ENCODE measurements at places on chromosomes 11 and 22.

DNA sequence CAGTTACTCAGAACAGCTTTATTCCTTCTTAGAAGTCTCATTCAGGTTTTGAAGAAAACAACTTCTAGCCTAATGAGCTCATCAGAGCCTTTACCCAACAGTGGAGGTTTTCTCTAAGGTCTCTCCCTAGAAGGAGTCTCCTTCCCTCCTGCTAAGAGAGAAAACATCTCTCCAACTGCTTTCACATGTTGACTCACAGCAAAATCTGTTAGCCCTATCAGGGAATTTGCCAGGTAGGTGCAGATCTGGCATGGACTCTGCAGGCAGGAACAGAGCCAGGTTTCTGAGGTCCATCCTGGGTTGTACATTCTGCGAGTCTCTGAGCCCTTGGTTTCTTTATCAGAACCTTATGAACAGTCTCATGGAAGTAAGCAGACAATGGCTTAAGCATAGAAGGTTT lies 214.4 kb downstream of the HIPK3 start:
- no peak for DNase-seq

- no peak for DNase-seq
These were observed 321.0 kb downstream of the NTM start for GRCh38 chr11:131691181-131692041.

GRCh38 chr11:774873-775592 lies 2.3 kb downstream of the GATD1 start:
- no peak for DNase-seq

DNA sequence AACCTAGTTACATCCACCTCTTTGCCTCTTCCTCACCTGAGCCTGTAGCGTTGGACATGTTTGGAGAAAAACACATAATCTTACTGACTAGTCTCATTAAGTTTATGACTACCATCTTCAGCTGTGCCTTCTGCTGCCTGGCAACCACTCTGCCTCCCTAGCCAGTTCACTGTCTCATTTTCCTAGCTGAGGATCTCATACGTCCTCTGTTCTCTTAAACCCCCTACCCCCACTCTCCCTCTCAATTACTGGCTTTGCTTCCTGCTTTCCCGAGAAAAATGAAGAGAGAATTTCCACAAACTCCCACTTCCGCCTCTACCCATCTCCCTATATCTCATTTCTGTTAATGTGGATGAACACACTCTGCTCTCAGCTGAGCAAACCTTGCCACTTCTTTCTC lies 239.3 kb upstream of the POU2AF2 start:
- no peak for DNase-seq

DNA sequence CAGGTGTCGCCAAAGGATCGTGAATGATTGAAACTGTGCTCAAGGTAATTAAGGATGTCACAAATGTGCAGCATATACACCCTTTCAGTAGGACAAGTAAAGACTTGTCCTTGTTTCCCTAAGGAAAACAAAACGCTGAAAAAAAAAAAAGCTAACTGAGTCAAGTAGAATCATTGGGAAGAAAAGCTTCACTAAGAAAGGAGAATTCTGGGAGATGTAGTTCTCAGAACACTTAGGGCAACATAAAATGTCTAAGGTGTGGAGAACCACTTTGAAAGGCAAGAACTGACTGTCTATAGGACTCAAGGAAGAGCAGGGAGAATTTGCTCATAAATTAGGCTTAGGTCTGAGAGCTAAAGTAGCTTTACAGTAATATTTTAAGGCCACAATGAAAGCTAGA lies 2.9 kb upstream of the OR5T1 start:
- no peak for DNase-seq

GRCh38 chr22:20245577-20246367 lies 22.3 kb downstream of the RTN4R start:
- DNase-seq, result no peak

DNA sequence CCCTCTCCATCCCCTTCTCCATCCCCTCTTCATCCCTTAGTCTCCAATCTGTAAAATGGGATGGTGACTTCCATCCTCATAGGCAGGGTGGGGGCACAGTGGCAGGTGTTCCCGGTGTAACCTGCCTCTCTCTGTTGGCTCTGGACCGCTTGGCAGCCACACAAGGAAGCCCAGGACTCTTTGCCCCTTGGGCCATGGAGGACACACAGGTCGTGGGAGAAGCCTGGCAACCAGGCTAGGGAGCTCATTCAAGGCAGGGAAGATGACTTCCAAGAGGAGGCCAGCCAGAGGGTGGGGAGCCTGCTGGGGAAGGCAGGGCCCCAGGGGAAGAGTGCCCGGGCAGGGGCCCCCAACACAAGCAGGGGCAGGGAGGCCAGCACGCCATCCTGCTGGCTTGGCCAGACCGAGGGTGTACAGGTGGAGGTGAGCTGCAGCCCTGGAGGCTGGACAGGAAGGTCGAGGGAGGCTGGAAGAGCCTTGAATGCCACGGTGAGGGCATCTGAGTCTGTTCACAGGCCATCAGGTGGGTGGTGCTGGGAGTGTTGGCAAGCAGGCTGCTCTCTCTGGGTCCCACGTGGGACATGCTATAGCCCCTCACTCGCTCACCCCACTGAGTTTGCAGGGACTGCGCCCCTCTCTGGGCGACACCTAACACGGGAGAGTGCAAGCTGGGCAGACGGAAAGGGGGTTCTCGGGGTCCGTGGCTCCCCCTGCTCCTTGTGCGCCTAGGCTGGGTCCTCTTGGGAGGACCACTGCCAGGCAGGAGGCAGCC lies 15.5 kb upstream of the CTSD start:
- no peak for DNase-seq

DNA sequence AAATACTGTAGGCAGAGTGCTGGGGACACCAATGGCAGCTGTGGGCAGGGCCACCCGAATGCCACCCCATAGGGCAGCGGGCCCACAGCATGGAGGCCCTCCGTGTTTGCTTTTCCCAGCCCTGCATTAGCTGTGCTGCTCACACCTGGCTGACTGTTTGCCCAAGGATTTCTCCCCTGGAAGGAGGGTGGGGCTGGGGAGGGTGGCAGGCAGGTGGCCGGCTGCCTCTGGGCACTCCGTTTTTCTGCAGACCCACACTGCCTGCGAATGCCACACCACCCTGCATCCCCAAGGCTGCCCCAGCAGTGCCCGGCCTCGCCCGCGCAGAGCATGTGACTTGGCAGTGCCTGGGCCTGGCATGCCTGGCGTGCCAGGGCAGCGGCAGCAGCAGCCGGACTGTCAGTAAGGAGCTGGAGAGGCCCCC lies 19.6 kb downstream of the DAGLA start:
- DNase-seq, result no peak

DNA sequence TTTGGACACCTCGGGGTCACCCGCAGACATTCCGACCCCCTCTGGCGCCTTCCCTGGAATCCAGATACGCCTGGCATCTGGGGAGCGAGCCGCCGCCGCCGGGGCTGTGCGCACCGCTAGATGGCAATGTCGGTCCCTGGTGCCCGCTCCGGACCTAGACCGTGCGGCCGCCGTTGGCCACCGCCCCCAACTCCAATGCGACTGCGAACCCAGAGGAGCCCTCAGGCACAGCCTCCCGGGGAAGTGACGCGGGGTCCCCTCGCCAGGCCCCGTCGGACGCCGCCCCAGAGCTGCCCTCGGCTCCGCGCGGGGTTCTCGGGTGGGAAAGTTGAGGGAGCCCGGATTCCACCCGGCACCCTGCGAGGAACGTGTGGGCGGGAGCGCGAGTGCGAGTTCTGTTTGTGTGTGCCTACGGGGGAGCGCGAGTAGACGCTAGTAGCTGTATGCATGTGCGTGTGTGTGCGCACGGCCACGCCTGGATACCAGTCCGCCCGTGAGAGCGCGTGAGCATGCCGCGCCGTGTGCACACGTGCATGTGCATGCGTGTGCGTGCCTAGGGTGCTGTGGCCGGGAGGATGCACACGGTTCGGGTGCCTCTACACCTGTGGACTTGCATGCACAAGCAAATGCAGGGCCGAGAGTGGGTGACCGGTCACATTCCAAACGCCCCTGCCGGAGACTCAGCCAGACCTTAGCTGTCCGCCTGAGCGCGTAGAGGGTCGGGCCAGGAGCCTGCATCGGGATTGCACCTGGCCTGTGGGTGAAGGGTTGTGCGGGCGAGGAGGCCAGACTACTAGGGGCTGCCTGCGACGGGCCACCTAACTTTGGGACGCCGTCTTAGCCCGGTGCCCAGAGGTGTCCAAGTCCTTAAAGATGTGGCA lies 1.9 kb downstream of the CHRM4 start:
- no peak for DNase-seq

DNA sequence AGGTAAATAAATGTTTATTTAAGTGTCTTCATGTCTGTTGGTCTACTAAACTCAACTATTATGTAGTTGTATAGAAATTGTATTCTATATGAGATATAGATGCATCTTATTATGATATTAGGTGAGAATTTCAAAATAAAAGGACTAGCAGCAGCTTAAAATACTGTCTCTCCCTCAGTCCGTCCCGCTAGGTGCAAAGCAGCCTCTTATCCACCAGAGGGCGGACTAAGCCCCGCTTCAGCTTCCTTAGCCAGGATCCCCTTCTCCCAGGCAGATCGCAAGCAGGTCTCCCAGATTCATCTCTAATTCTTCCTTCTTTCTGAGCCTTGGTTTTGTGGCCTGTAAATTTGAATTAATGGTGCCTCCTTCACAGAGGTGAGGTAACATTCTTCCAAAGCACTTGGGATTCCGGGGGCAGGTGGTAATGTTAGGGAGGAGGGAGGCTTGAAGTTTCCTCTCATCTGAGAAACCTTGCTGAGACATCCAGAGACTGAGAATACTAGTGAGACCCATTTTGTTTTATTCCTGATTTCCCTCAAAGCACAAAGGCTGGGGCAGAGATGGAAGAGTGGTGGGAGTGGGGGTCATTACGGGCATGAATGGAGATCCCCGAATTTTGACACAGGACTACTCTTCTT lies 13.5 kb upstream of the INSC start:
- DNase-seq, result peak; percentile 9

DNA sequence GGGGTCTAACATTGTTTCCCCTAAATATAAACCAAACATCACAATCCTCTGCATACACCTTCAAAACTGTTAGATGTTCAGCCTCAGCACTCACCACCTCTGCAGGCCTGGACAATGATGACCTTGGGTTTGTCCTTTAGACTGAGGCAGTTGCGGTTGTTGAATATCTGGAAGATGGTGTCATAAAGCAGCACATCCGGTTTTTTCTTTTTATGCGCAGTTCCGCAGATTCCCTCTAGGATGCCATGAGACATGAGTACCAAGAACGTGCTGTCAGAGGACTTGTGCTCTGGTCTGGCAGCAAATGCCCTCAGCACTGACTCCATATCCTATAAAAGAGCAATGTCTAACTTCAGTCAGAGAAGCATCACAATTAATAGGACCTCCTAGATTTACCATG lies 22.8 kb downstream of the CASP5 start:
- DNase-seq, result no peak

DNA sequence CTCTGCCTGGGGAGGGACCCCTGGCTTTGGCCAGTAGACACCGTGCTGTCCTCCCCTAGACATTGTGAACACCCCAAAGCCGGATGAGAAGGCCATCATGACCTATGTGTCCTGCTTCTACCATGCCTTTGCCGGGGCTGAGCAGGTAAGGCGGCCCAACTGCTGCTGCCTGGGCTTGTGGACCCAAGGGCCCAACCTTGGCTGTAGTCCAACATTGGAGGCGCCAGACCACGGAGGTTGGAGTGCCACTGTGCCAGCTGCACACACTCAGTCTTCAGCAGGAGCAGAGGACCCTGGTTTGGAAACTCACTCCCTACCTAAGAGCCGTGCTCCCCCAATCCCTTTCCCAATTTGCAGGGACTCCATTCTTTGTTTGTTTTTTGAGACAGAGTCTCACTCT lies 9.4 kb downstream of the ACTN3 start:
- no peak for DNase-seq

DNA sequence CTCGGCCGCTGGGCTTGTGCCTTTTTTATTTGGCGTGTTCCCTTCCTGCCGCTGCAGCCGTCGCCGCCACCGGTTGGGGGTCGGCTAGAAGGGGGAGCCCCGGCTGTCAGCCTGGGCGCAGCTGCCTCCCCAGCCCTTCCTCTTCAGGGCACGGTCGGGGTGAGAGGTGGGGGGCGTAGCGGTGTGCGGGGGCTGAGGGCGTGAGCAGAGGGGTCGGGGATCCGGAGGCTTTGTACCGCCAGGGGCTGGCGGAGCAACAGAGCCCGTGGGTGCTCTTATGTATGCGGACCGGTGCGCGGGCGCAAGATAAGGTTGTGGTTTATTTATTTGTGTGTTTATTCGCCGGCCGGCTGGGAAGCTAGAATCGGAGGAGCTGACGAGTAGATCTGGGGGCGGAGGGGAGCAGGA lies 477 bp downstream of the ZBTB16 start:
- DNase-seq, result no peak

DNA sequence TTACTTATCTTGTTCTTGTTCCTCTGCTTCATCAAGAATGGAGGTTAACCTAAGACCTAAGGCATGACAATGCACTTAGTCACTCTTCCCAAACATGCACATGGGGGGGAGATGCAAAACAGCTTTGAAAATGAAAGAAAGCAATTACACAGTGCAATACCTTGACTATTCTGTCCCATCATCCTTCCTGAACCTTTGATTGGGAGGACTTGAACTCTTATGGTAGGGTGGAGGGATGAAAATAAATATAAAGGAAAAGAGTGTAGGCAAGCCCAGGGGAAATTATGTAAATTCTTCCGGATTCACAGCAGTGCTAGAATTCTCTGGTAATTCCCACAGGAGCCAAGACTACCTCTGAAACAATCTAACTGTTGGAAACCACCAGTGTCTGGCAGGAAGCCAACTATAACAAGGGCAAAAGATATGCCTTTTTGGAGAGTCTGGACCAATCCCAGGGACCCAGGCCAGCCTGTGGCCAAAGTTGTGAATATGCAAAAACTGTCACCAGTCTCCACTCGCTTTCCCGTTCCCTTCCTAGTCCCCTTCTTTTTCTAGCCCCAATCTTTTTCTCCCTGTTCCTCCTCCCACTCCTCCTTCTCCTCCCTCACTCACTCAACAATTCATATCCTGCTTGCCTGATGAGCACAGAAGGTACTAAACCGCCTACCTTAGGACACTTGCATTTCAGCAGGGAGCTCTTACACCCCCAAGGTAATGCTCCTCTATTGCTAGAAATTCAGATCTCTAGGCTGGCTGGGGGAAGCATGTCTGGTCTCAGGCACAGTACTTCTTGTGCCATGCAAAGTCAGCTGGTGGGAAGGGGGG lies 2.5 kb upstream of the RCN1 start:
- DNase-seq, result no peak

DNA sequence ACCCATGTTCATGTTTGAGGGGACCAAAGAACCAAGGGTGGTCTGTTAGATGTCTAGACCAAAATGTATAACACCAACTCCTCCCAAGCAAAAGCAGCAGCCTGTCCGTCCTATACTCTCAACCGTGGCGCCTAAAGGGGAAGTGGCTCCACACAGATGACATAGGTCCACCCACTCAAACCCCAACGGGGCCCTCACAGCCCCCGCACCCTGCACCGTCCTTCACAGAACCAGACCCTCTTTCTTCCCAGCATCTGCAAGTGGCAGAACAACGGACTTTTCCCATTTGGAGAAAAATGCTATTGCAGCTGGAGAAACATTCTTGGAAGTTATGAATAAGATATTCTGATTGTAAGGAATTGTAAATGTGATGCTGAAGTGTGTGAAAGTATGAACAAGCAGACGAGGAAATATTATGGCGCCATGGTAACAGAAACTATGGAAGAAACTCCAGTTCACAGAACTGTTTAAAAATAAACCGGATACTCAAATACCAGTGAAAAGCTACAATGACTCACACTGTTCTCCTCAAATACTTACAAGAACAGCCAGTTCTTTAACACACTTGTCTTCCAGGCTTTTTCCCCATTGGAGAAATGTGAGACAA lies 76.5 kb upstream of the ARFGAP3 start:
- DNase-seq, result no peak

- no peak for DNase-seq
These were observed 397.1 kb downstream of the TENM4 start for GRCh38 chr11:79043726-79044125.

GRCh38 chr22:40043081-40043480 lies 48.3 kb downstream of the FAM83F start:
- DNase-seq, result no peak
